ENCODE measurements at places on chromosomes 16 and 17.

DNA sequence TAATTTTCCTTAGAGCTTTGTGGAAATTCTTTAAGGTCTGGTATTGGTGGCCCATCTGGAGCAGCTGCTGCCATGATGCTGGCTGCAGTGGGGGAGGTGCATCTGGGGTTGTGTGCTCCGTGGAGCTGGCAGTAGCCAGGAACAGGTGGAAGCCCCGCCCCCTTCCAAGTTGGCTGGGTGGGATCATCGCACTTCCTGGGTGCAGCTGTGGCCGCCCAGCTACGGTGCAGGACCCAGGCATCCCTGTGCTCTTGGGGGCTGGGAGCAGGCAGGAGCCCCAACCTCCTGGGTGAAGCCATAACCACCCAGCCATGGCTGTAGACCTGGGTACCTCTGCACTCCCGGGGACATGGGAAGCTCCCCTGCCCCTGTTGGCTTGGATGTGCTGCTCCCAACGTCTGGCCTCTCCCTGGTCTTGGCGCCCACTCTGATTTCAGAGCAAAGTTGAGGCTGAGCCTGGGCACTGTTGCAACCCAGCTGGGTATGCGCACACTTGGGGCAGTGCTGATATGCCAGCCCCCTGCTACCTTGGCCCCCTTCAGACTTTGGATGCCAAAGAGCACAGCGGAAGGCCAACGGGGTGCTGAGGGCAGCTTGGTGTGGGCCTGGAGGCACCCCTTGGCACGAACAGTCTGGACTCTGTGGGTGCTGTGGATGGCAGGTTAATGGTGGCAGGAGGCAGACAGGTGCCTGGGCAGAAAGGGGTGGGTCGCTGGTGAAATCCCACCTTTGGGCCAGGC is 145.2 kb downstream of the MYO1D start:
- no peak for DNase-seq

DNA sequence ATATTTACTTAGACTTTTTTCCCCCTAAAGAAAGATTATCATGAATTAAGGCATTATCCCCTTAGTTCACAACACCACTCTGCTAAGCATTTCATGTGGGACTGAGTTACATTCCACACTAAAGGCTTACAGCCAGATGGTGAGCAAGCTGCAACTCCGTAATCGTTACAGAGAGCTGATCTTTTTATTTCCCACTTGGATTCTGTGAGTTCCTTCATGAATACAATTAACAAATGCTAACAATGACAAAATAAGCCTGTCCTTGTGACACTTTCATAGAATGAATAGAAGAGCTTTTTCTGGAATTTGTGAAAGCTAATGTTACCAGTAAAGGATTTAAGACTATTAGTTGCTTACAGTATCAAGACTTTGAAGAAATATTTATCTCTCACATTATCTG is 8.7 kb downstream of the OGFOD1 start:
- DNase-seq = no peak

GRCh38 chr16:23842137-23842600 is 6.4 kb downstream of the PRKCB start:
- no peak for DNase-seq

GRCh38 chr16:12046651-12047050 is 70.1 kb downstream of the SNX29 start:
- no peak for DNase-seq

DNA sequence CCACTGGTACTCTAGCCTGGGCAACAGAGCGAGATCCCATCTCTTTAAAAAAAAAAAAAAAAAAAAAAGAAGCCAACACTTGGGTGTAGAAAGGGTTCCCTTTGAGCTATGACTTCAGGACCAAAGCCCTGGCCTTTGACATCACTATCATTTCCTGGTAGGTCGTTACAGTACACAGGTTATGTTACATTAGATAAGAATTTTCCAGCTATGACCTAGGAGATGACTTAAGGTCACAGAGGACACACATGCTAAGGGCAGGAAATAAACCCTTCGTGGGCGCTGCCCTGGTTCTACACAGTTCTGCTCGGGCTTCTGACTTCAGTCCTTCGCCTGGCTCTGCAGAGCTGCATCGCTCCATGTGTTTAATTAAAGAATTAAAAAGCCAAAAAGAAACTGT is 112.0 kb downstream of the ADCY9 start:
- DNase-seq = no peak

- no peak for DNase-seq
Measured at GRCh38 chr16:25065899-25066298, 45.6 kb upstream of the LCMT1 start.

DNA sequence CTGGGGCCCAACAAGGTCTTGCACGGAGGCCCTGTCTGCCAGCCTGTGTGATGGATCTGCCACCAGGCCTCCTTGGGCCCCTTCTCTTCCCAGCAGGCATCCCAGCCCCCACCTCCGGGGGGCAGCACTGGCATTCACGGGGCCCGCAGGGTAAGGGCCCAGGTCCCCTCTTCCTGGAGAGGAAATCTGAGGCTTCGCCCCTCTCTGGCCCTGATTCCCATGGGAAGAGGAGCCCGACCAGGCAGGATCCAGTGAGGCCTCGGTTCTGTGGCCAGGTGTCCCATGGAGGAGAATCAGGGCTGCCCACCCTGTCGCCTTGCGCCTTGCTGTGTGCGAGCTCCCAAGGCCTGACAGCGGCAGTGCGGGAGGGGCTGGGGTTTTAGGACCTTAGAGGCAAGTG is 48.4 kb downstream of the PDPK1 start:
- DNase-seq = no peak

GRCh38 chr17:79104898-79105600 is 30.4 kb downstream of the ENGASE start:
- no peak for DNase-seq

- no peak for DNase-seq
Measured at GRCh38 chr17:28119046-28119445, 76.6 kb downstream of the NLK start.

- no peak for DNase-seq
Measured at GRCh38 chr17:72609501-72609900, 483.0 kb downstream of the SLC39A11 start.

DNA sequence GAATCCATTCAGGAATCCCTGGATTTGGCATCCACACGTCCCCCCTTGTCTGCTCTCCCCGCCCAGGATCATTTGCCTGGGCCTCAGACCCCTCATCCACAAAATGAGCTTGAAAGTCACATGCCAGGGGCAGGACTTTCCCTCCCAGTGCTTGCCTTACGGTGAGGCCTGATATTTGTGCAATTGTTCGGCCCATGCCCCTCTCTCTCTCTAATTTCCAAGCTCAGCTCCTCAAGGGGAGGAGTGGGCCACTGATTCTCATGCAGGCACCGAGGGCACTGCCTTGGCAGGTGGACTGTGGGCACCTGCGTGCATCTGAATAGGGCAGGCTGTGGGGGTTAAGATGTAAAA is 267.2 kb upstream of the FOXF1 start:
- no peak for DNase-seq

GRCh38 chr17:4858882-4859260 is 25.7 kb downstream of the MINK1 start:
- peak; percentile 17 for DNase-seq

DNA sequence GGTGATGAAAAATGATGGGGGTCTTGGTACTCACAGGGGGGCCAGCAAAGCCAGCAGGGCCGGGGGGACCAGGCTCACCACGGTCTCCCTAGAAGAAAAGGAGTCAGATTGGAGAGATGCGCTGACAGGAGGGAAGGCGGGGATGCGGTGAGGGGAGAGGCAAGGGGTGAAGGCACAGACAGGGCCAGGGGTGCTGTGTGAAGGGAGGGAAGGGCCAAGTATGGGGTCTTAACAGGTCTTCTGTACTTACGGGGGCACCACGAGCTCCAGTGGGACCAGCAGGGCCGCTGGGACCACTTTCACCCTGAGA is 11.2 kb downstream of the COL1A1 start:
- no peak for DNase-seq

GRCh38 chr16:637081-638018 is 1.2 kb upstream of the METTL26 start:
- DNase-seq = no peak

- DNase-seq = no peak
Measured at GRCh38 chr16:2195322-2196161, 863 bp downstream of the CASKIN1 start.

- no peak for DNase-seq
Measured at GRCh38 chr17:17181666-17182597, 24.2 kb downstream of the PLD6 start.

GRCh38 chr16:84819644-84820304 is at the start of gene CRISPLD2:
Gene CRISPLD2, plus strand, starts transcription at chr16:84819985. Its CDS starts 18,511 bp downstream, at chr16:84838496.
- DNase-seq = peak; percentile 46

GRCh38 chr16:2841606-2842339 is 11.7 kb downstream of the ZG16B start:
- DNase-seq = no peak

DNA sequence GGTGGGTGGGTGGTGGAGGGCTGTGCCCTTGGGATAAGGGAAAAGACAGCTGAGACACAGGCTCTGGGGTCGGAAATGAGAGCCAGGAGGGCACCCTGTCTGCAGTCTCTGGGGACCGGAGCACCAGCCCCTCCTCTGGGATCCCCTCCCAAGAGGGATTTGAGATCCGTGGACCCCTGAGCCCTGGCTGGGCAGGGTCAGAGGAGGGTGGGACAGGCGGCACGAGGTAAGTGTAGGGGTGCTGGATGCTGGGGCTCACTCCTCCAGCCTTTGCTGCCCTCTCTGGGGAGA is 425 bp downstream of the SGSH start:
- DNase-seq = no peak

DNA sequence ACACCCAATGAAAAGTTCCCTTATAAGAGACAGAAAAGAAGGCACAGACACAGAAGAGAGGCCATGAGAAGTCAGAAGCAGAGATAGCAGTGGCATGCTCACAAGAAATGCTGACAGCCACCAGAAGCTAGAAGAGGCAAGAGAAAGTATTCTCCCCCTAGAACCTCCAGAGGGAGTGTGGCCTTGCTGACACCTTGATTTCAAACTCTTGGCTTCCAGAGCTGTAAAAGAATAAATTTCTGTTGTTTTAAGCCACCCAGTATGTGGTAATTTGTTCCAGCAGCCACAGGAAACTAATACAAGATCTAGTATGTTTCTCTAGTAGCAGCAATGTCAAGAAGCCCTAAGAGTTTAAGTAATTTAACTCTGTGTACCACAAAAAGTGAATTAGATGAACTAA is 87.2 kb upstream of the NOG start:
- DNase-seq = no peak

GRCh38 chr17:69869667-69870066 is 205.4 kb upstream of the KCNJ16 start:
- DNase-seq = no peak

GRCh38 chr16:50740736-50741135 is 1.1 kb upstream of the CYLD start:
- DNase-seq = no peak

- DNase-seq = no peak
Measured at GRCh38 chr16:85921026-85921425, 22.1 kb downstream of the IRF8 start.

DNA sequence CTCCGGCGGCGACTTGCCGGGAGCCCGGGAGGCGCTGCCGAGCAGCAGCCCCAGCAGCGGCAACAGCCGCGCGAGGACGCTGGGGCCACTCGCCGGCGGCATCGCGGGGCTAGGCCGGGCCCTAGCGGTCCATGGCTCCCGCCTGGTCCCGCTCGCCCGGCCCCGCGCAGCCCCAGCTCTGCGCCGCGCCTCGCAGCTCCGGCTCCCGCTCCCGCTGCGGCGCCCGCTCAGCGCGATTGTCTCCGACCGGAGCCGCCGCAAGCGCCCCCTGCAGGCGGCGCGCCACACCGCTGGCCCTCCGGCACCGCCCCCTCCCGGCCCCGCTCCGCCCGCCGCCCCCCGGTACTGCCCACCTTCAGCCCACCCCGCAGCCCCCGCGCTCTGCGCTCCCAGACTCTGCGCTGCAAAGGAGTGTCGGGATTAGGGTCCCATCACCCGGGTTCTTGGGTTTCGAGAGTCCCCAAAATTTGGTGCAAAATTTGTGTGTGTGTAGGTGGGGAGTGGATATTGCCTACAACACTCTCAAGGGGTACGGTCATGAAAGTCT is at the start of gene FAM171A2:
FAM171A2 (minus strand) TSS at position 241 of the 547 bp plus-strand sequence; CDS start at position 102, 139 bp downstream.
- DNase-seq = no peak

GRCh38 chr17:32636598-32637218 is 149.9 kb downstream of the CDK5R1 start:
- no peak for DNase-seq

DNA sequence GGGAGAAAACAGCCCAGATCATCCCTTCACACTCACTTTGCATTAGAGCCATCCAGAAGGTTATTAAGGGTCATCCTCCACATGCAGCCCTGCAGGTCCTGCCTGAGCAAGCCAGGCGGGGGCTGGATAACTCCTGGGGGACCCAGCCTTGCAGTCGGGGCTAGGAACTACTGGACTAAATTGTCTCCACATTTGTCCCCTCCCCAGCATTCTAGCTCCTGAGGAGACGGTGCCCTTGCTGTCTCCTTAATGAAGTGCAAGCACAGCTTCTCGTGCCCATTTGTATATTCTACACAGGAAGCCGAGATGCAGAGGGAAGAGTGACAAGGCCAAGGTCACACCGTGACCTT is 185.2 kb downstream of the C16orf95 start:
- DNase-seq = no peak

- no peak for DNase-seq
Measured at GRCh38 chr17:67672592-67673335, 45.0 kb upstream of the NOL11 start.

- peak; percentile 75 for DNase-seq
Measured at GRCh38 chr17:38703742-38704605, 1.1 kb upstream of the MLLT6 start.

DNA sequence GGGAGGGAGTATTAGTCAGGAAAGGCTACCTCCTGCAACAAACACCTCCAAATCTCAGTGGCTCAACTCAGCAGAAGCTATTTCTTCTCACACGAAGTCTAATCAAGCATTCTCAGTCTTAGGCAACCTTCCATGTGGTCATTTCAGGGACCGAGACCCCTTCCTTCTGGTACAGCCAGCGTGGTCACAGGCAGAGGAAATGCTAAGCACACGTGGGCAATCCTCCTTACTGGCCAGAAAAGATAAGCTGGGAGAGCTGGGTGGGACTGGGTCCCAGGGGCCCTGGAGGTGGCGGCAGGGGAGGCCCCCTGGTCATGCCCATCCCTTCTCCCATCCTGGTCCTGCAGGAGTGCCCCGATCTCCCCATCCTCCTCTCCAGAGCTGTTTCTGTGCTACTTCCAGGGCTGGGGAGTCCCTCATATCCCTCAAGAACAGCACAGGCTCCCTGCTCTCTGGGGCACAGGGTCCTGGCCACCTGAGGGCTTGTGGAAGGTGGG is 5.7 kb upstream of the CX3CL1 start:
- DNase-seq = no peak
